ENCODE measurements at places on chromosomes 6 and 20. TPM values are rescaled to one million over a fixed set of nuclear protein-coding genes. Genes with fewer than 3 reads are reported as not detected.

Gene DEFB118
- not detected for total RNA-seq

Gene TMEM151B
- not detected for total RNA-seq

Gene MYLK4
- 0.52 TPM for total RNA-seq

Gene MACROD2
- 5.0 TPM for total RNA-seq

Gene TINAG
- 16.5 TPM for total RNA-seq

Gene QRSL1
- total RNA-seq: 14.8 TPM

DNA sequence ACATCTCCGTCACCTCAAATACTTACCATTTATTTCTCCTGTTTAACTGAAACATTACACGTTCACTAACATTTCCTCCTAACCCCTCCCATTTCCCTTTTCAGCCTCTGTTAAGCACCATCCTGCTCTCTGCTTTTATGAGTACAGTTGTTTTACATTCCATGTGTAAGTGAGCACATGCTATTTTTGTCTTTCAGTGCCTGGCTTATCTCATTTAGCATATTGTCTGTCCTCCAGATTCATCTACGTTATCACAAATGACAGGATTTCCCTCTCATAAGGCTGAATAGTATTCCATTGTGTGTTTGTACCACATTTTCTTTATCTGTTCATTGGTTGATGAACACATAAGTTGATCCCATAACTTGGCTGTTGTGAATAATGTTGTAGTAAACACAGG is 22.7 kb downstream of the TAF11 start:
- no peak for DNase-seq

GRCh38 chr20:62793757-62794006 is 2.6 kb upstream of the MRGBP start:
- no peak for DNase-seq

GRCh38 chr6:40695750-40696415 is 108.7 kb upstream of the LRFN2 start:
- no peak for DNase-seq

- no peak for DNase-seq
These were observed 45.6 kb upstream of the SLC22A1 start for GRCh38 chr6:160076009-160076408.

DNA sequence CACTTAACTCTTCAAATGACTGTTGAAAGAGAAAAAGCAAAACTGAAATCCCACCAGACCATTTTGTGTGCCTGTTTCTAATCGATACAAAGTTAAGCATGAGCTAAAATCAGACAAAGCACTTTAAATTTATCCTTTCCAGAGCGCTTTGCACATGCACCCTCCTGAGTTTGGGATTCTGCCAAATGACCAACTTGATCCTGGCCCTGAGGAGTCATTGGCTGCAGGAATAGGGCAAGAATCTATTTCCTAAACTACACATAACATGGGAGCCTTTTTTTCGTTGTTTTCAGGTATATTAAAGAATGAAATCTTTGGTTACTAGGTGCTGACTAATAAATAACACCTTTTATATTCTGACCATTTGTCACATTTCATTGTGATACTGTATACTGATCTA is 23.8 kb upstream of the MTHFD1L start:
- no peak for DNase-seq

DNA sequence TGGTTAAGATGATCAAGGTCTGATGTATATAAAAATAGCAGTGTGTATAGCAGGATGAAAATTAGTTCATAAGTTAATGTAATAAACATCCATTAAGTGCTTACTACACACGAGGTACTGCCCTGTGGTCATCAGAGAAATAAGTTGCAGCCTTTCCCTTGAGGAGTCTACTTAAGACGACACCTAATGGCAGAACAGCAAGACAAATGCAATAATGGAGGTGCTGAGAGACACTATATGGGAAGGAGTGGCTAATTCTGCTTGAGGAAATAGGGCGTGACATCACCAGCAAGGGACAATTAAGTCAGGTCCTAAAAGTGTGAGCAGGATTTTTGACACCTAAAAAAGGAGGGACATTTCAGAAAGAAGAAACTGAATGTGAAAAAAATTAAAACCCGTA is 75.2 kb downstream of the BACH2 start:
- no peak for DNase-seq

- DNase-seq: peak; percentile 44
These were observed 78.5 kb upstream of the AHI1 start for GRCh38 chr6:135576055-135576454.

DNA sequence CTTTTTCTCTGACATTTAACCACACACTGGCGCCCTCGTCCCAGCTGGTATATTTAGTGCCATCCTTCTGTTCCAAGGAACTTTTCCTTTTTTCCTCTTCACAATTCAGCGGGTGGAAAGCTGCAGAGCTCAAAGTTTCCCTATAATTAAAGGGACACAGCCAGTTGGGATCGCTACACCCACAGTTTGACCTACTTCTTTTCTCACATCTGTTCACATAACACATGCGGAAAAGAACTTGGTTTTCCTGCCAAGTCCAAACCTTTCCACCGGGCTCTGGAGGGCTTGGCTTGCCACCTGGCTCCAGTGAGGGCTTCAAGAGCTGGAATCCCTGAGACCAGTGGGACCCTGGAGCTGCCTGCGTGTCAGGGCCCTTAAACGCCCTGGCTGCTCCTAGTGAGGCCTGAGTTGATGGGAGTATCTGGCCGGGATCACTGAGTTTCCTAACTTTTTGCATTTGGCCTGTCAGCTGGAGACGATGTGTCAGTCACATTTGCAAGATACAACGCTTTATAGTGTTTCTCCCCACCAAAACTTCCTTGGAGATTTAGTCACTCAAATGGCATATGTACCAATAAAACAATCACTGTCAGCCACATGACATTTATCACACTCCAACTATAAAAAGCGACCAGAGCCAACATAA is 176.0 kb downstream of the SASH1 start:
- no peak for DNase-seq

DNA sequence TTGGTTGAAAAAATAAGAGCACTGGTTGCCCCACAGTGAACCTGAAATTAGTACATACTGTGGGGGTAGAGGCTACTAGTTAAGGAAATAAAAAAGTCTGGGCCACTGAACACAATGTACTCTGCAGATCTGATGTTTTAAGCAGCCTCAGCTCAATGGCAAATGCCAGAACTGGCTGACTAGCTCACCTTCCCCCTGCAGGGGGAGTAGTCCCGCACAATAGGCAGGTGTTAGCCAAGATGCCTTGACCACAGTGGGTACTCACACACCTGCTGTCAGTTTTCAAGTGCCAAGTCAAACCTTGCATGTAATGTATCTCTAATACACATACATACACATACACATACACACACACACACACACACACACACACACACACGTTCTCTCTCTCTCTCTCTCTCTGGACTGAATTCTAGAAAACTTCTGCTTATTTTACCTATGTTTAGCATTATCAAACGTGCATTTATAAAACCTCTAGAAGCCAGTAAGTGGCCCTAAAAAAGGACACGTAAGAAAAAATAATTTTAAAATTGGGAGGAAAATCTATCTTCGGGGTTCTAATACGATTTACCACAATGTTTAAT is 36.1 kb downstream of the GMDS start:
- DNase-seq: peak; percentile 67

DNA sequence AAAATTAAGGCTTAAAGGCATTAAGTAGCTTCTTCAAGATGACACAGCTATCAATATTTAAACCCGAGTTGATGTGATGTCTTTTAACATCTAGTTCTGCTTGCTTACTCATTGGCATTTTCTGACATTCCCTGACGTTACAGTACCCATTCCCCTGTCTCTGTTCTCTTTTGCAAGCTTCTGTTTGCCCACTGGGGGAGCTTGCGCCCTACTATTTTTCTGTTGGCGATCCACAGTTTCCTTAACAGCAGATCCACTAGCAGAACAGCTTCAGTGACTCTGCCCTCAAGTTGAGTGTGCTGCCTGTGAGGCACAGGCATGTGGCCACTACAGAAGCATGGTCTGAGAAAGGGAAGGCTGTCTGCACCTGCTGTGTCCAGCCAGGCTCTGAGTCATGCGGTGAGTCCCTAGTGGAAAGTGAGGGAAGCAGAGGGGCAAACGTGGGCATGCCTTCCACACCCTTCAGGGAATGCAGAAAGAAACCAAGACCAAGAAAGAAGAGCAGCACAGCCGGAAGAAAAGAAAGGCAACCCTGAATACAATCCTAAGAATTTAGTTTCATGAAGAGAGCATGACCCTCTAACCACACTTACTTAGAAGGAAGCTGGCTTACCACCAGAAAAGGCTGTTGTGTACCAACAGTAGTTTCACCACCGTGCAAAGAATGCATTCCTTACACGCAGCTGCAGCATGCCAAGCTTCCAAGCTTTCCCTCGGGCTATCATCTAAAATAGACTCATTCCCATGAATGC is 97.7 kb upstream of the VGLL2 start:
- peak; percentile 95 for DNase-seq

DNA sequence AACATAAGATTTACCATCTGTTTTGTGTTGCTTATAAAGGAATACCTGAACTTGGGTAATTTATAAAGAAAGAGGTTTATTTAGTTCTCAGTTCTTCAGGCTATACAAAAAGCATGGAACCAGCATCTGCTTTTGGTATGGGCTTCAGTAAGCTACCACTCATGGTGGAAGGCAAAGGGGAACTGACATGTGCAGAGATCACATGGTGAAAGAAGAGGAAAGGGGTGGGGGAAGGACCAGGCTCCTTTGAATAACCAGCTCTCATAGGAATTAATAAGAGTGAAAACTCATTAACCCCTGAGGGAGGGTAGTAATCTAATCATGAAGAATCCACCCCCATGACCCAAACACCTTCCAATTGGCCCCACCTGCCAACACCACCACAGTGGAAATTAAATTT is 89.5 kb upstream of the TMEM170B start:
- no peak for DNase-seq

GRCh38 chr20:47493963-47494293 is 7.8 kb upstream of the NCOA3 start:
- DNase-seq: no peak

GRCh38 chr6:22421198-22421597 is 124.4 kb upstream of the PRL start:
- DNase-seq: no peak

GRCh38 chr6:99189823-99190721 is 159.4 kb downstream of the FAXC start:
- no peak for DNase-seq
